Neural progenitor cell (in vitro differentiated cells): ENCODE measurements at places on chromosomes 12 and 14. TPM values are rescaled to one million over a fixed set of nuclear protein-coding genes. Genes with fewer than 3 reads are reported as not detected.

The PPFIA2 gene
- 1.4 and 2.2 TPM in 2 replicates for total RNA-seq

The TMEM19 gene
- total RNA-seq = 9.3 and 11.0 TPM in 2 replicates

The MFAP5 gene
- total RNA-seq = 0.25 TPM in 1 of 2 replicates, not detected in the other

The SAMD4A gene
- 4.3 and 4.6 TPM in 2 replicates for total RNA-seq

The MYH6 gene
- total RNA-seq = 0.03 TPM in 1 of 2 replicates, not detected in the other

The ASCL1 gene
- 0.21 TPM in 1 of 2 replicates, not detected in the other for total RNA-seq

The KRT79 gene
- not detected in 2 replicates for total RNA-seq

The GDF3 gene
- total RNA-seq = not detected in 2 replicates

The TMEM132C gene
- total RNA-seq = 3.9 and 5.1 TPM in 2 replicates

The KLRG1 gene
- 4.7 and 26.9 TPM in 2 replicates for total RNA-seq

The ZFHX2 gene
- total RNA-seq = 0.90 and 2.2 TPM in 2 replicates

The SLC17A8 gene
- total RNA-seq = not detected in 2 replicates

The FAIM2 gene
- total RNA-seq = 0.39 and 1.2 TPM in 2 replicates

The DPPA3 gene
- total RNA-seq = 0.13 and 0.25 TPM in 2 replicates

The SMIM41 gene
- not detected in 2 replicates for total RNA-seq
